ENCODE measurements at places on chromosomes 4 and X.

- DNase-seq, result no peak
Measured at GRCh38 chr4:79757600-79757999, 315.4 kb downstream of the ANTXR2 start.

GRCh38 chr4:57905965-57906364 is 795.8 kb upstream of the IGFBP7 start:
- no peak for DNase-seq

DNA sequence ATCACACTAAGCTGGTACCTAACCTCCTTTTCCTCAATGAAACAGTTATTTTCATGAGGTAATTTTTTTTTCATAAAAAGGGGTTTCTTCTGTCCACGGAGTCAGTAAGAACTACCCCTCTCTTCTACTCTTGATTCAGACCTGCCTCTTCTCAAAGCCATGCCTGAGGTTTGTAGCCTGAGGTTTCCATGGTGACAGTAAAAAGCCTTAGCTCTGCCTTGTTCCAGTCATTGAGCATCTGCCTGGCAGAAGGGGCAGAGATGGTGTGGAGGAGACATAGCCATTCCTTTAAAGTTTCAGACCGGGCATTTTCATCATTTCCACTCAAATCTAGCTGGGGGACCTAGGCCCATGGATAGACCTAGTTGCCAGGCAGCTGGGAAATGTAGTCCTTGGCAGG is 135.5 kb downstream of the REPS2 start:
- DNase-seq, result no peak

DNA sequence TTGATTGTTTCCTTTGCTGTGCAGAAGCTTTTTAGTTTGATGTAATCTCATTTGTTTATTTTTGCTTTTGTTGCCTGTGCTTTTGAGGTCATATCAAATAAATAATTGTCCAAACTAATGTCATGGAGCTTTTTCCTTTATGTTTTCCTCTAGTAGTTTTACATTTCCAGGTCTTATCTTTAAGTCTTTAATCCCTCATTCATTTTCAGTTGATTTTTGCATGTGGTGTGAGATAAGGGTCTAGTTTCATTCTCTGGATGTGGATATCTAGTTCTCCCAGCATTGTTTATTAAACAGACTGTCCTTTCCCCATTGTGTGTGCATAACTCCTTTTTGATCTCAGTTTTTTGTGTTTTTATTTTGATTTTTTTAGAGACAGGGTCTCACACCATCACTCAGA is 179.1 kb upstream of the STK26 start:
- DNase-seq, result no peak

- DNase-seq, result no peak
Measured at GRCh38 chr4:142404191-142404611, 441.9 kb downstream of the INPP4B start.

GRCh38 chr4:82555276-82555675 is 6.5 kb downstream of the TMEM150C start:
- no peak for DNase-seq

GRCh38 chr4:161573836-161574235 is 590.0 kb downstream of the FSTL5 start:
- no peak for DNase-seq

- no peak for DNase-seq
Measured at GRCh38 chrX:129577473-129577872, 37.4 kb downstream of the OCRL start.

GRCh38 chrX:15971696-15972095 is 117.1 kb upstream of the AP1S2 start:
- no peak for DNase-seq

GRCh38 chr4:159698336-159698735 is 595.5 kb downstream of the RAPGEF2 start:
- DNase-seq, result no peak

DNA sequence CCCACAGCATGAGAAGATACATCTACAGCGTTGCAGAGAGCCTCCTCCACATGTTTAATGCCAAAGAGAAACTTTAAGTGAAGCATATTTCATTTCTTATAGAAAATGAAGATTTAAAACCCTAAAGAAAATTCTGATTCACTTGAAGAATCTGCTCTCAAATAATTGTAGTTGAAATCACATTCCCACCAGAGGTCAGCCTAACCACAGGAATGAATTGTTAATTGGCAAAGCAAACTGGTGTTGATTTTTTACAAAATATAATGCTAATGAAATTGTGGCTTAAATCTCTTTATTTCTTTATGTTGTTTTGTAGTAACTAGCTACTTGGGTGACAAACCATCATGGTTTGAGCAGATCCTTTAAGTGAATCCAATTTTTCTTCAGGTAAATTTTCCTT is 31.1 kb upstream of the WDR17 start:
- DNase-seq, result no peak

DNA sequence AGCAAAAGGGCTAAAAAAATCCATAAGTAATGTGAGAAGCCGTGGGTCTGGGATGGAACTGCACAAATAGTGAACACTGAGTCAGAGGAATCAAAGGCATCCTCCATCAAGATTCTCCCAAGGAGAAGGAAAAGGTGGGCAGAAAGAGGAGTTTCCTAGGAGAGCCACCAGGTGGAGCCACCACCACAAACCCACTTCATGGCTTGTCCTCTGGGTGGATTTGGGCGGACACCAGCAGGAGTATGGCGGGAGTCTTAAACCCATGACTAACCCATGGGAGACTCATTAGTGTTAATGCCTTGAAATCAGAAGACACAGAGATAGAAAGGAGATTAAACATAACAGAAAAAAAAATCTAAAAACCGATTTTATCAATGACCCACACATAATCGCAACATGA is 147.7 kb downstream of the SH3KBP1 start:
- DNase-seq, result no peak

GRCh38 chrX:65034668-65035445 is 58.6 kb upstream of the ZC4H2 start:
- peak; percentile 62 for DNase-seq

DNA sequence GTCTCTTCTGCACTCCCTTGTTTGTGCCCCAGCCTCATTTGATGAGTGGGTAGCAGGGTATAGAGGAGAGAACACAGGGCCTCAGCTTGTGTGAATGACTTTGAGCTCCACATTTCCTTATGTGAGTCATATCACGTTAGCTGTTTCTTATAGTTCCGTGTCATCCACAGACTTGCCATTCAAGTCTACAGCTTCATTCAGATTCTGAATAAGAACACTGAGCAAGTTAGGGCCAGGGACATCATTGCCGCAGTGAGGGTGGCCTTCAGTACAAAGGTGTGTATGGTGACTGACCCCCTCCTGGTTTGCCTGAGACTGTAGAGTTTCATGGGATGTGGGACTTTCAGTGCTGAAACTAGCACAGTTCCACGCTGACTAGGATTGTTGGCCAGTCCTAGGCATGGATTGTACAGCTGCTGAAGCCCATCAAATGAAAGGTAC is 23.6 kb downstream of the KLF3 start:
- no peak for DNase-seq

DNA sequence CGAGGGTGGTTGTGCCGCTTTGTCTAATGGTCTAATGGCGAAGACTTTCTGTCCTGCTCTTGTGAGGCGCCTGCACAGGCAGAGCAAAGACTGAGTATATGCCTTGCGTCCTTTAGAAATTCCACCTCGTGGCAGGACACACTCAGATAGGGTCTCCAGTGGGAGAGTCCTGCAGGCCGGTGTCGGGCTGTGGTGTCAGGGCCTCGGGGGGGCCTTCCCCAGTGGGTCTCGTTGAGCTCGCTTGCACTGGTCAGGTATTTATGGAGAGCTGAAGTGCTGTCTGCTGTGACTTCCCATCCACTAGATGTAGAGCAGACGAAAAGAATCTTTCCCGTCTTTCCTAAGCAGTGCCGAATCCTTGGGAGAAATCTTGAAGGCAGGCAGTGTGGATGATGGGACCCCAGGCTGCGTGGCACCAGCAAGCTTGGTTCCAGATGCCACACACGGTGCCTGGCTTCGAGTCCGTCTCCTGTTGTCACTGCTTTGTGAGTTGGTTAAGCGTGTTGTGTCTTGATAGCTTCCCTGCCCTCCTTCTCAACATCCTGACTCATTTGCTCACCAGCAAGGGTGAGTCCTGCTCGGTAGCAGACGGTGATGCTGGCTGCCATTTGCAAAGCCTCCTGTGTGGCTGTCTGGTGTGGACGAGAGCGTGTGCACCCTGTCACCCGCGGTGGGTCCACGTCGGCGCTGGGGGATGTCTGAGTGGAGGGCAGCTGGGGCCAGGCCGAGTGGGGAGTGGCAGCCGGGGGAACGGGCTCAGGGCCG is 20.5 kb downstream of the MAEA start:
- no peak for DNase-seq

- no peak for DNase-seq
Measured at GRCh38 chr4:1019729-1020470, 8.5 kb downstream of the FGFRL1 start.

GRCh38 chr4:109434007-109434971 is 674 bp downstream of the SEC24B start:
- DNase-seq, result no peak

DNA sequence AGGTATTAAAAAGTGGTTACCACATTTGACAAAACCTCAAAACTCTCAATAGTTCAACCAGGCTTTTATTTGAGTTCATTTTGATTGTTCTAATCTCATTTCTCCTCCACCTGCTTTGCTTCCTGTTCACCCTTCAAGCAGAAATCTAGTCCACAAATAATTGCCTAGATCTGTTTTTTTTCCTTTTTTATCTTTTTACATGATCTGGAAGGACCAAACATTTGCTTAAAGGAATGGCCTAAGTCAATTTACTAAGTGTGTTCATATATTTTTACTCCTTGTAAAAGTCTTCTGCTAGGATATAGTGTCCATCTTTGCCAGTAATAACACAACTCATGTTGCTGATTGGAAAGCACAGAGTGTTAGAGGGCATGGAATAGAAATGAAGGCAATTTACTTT is 26.2 kb upstream of the VEGFD start:
- DNase-seq, result no peak

GRCh38 chr4:90001023-90001422 is 106.4 kb downstream of the MMRN1 start:
- DNase-seq, result no peak

GRCh38 chr4:2059046-2059725 is at the start of gene NAT8L:
Gene NAT8L (plus strand): TSS chr4:2059327. CDS start chr4:2059512, 185 bp downstream.
- no peak for DNase-seq

DNA sequence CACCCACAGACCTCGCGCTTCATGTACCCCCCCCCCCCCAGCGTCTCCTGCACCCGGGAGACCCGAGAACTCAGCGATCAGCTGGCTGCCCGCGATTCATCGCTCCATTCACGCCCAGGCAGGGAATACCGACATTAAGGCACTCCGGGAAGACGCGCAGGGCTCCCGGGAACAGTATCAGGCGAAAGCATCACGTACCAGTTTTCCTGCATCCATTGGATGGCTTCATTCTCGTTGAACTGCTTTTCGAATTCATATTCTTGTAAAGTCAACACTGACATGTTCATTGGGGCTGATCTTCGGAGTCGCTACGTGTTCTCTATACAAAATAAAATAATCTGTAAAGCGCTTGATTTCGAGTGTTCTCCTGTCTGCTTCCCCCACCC is 373 bp downstream of the ELOVL6 start:
- no peak for DNase-seq

GRCh38 chrX:1492421-1493012 is 39.8 kb upstream of the ASMTL start:
- no peak for DNase-seq

DNA sequence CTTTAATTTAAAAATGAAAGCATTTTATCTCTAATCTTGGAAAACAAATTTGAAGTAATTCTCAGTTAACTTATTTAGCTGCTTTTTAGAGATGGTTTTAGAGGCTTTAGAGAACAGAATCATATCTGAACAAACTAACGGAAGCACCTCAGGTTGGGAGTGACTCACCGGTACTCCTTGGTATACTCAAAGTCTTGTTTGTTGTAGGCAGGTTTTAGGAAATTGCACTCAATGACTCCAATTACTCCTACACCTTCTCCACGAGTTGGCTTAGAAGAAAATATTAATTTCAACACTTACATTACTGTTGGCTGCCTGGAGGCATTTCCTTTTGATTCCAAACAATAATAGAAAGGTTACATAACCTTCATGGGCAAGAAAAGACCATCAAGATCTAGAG is 23.6 kb downstream of the MORC4 start:
- no peak for DNase-seq

GRCh38 chr4:71130827-71131603 is 137.6 kb downstream of the DCK start:
- DNase-seq, result no peak

DNA sequence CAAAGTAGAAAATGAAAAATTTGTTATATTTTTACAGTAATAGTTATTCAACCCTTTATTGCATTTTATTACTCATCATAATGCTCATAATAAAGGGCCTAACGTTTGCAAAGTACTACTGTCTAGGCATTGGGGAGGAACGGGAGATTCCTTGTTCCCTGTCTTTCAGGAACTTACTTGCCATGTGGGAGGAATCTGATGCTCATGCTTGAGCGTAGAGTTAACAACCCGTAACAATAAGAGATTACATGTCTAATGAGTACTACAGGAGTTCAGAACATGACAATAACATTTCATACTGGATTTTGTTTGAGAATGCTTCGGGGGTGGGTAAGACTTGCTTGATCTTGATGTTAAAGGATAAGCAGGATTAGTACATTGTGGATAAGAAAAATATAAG is 2.9 kb downstream of the CCSER1 start:
- no peak for DNase-seq

DNA sequence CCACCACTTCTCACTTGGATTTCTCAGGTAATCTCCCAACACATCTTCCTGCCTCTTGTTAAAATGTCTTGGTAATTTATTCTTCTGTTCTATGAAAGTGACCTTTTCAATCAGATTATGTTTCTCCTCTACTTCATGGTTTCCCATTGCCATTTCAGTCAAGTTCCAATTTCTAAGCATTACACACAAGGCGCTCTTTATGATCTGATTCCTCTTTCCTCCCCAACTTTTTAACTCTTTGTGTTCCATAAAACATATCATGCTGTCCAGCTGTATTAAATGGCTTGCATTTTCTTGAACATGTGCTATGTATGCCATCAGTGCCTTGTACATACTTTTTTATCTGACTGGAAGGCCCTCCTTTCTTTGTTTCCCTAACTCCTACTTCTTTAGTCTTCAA is 13.1 kb upstream of the ART3 start:
- no peak for DNase-seq
